AG04450 (cell line): ENCODE measurements at places on chromosomes 4 and X.

- DNase-seq: no peak
These were observed 156.5 kb downstream of the NHS start for GRCh38 chrX:17531500-17531899.

GRCh38 chr4:75542824-75543223 lies 13.0 kb upstream of the ODAPH start:
- peak; percentile 44 for DNase-seq

- DNase-seq: no peak
These were observed 452.9 kb downstream of the SPRY1 start for GRCh38 chr4:123849495-123849894.

DNA sequence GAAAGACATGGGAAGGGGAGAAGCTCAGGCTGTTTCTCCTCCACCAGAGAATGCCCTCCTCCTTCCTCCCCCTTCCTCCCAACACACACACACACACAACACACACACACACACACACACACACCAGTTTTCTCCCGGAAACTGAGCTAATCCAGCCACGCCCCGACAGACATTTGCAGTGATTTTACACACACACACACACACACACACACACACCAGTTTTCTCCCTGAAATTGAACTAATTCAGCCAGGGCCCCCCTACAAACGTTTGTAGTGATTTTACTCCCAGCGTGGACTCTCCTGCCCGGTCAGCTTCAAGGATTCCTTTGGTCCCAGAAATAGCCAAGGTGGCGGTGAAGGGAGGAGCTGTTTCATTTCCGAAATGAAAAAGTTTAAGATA lies 32.9 kb upstream of the STX18 start:
- no peak for DNase-seq

DNA sequence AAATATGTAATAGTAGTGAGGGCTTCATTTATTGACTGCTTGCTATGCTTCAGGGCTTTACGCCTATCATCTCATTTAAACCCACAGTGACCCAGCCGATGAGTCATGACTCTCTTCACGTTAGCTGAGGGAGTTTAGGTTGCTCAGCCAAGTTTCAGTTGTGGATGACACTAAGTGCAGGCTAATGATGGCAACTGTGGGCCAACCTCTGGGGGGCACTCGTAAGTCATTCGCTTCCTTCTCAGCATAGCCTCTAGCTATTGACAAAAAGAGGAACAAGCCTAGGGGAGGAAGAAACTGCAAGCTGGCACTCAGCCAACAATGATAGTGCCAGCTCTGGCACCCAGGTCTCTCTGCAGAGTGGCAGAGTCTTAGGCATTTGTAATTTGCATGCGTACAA lies 325.0 kb downstream of the ARHGAP10 start:
- DNase-seq: no peak

DNA sequence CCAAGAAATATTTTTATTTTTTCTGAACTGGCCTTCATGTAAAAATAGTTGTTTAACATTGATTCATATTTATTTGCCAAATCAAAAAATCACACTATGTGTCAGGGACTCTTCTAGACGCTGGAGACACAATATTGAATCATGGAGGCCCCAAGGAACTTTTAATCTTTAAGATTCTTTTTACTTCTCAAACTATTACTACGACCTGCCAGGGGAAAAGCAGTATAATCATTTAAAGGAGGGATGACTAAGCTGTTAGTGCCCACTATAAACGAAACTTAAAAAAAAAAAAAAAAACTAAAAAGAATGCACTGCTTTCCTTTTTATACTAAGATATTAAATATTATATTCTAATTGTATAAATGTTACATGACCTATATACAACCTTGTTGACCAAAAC lies 84.7 kb downstream of the PPA2 start:
- no peak for DNase-seq

DNA sequence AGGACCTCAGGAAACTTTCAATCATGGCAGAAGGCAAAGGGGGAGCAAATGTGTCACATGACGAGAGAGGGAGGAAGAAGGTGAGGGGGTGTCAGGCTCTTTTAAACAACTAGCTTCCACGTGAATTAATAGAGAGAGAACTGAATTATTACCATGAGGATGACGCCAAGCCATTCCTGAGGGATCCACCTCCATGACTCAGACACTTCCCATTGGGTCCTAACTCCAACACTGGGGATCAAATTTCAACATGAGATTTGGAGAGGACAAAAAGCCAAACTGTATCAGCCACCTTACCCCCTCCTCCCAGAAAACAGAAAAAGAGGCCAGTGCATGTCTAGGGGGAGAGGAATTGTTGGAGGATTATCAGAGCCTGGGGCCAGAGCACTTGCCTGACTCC lies 40.4 kb upstream of the LAS1L start:
- DNase-seq: no peak

GRCh38 chrX:101904996-101905395 lies 26.8 kb downstream of the ZMAT1 start:
- DNase-seq: no peak

DNA sequence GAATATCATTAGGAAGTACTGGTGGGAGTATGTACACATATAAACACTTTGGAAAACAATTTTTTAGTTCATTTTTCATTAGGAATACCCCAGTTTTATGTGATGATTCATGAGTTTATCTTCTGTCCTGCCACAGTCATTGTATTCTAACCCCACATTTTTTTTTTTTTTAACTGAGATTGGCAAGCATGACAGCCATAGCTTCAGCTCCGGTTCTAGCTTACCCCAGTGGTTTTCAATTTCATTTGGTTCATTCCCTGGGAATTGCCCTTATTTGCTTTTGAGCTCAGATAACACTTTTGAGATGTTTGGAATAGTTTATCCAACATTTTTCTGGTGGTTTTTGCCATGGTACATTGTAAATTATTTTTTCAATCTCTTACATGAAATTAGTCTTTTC lies 21.0 kb upstream of the FMR1 start:
- no peak for DNase-seq

DNA sequence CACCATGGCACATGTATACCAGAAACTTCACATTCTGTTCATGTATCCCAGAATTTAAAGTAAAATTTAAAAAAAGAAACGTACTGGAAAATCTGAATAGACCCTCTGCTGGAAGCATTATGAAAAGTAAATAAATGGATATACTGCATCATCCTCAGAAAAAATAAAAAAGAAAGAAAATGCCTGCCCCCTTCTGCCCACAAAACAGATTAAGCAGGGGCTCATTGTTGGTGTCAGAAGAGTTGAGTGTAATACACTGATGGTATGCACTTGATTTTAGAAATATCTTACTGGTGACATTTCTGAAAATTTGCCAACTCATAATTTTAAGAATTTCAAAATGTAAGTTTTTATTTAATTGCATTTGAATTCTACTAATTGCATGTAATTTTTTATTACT lies 77.8 kb downstream of the LRP2BP start:
- DNase-seq: no peak

DNA sequence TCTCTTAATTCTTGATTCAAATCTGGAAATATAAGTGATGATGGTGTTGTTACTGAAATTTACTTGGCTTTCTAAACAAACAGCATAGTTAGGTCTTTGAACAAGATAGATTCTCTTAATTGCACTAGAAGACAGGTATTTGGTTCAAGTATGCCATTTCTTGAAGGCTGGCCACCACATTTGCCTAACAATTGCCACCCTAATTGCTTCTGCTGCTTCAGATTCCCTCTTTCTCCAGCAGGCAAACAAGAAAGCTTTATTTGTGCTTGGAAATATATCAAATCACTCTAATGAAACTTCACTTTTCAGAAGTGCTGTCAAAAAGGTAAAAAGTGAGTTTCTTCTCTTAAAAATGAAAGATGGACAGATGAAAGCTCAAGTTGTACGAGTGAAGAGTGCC lies 418.6 kb downstream of the INPP4B start:
- DNase-seq: no peak

GRCh38 chr4:159395693-159396092 lies 292.8 kb downstream of the RAPGEF2 start:
- no peak for DNase-seq

GRCh38 chr4:79198951-79199587 lies 126.8 kb downstream of the NAA11 start:
- DNase-seq: no peak

- DNase-seq: no peak
These were observed 48.2 kb downstream of the STK26 start for GRCh38 chrX:132071254-132071653.

DNA sequence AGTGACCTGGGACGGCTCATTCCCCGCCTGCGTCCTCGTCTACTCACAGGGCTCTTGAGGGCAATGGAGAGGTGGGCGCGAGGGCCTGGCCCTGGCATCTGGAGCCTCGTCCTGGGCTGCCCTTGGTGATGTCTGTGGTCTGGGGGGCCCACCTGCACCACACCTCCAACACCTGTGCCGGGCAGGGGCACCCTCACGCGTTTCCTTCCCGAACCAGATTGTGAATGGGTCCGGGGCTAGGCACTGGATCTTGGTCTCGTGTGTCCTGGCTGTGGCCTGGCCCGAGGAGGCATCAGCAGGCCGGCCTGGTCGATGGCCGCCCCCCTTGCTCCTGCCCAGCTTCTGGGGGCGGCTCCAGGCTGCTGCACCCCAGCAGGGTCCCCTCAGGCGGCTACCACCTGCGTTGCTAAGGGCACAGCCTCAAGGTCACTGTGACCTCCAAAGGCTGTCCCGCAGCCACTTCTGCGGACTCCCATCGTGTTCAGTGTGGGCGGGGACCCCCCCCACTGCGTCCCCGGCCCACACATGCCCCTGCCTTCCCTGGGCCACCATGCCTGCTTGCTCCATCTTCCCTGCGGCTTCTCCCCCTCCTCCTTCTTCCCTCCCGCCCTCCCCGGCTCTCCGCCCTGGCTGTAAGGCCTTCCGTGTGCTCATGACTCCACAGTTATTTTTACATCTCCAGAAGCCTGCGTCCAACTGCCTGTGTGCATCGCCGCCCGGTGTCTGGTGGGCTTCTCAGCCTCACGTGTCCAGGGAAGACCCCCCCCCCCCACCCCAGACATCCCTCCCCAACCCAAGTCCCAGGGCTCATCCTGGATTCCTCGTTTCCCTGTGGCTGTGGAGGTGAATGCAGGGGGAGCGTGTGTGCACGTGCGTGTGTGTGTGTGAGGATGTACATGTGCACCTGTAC lies 3.8 kb downstream of the DOK7 start:
- DNase-seq: no peak

- no peak for DNase-seq
These were observed 172.5 kb downstream of the PPP3CA start for GRCh38 chr4:101174679-101175345.

- no peak for DNase-seq
These were observed 120.4 kb downstream of the ARAP2 start for GRCh38 chr4:36123906-36124305.

DNA sequence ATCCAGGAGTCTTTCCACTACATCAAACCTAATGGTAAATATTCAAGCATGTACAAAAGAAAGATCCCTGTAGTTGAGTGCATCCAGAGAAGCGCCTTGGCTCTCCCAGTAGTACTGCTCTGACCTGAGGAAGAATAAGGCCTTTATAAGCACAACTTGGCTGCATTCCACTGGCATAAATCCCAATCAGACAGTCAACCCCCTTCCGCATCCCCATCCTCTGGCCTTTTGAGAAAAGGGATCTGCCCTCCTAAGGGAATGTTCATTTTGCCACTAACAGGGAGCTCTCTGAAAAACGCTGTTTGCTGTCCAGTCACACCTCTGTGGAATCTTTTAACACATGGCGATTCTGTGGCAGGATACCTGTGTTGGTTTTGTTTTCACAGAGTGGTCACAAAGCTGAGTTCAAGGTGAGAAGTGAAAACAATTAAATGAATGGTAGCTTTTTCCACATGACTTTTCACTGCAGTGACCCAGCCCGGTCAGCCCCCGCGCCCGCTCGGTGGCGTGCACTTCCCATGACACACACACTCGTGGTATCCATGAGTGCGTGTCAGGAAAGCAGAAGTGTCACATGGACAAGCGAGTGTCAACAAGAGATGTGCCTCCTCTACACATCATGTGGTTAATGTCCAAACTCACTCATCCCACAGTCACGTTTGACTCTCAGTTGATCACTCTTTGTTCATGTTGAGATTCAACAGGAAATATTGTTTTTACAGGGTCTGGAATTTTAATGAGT lies 112.2 kb upstream of the ENPP6 start:
- no peak for DNase-seq

- DNase-seq: no peak
These were observed 8.7 kb downstream of the TIMP1 start for GRCh38 chrX:47590984-47591383.

DNA sequence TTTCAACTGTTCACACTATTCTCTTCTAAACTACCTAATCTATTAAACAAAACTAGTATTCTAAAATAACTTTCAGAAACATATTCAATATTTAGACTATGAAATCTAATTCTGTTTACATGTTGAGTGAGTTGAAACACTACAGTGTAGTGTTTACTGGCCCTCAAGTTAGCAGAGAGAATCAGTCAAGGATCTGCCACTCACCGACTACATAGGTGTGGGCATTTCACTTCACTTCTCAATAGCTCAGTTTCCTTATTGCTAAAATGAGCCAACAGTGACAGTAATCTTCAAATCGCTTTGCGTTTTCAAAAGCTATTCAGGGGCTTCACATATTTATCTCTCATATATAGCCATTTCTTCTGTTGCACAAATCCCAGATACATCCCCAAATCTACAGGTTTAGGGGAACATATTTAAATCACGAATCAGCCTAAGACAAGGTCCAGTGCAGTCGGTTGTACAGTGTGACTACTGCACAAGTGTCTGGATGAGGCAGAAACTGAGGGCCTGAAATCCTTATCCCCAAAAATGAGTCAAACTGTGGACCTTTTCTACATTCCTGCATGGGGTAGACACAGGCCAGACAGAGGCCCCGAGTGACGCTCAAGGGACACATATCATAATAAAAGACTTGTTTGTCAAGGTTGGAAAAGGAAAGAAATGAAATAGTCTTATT lies 129.8 kb downstream of the PPP3CA start:
- DNase-seq: no peak

DNA sequence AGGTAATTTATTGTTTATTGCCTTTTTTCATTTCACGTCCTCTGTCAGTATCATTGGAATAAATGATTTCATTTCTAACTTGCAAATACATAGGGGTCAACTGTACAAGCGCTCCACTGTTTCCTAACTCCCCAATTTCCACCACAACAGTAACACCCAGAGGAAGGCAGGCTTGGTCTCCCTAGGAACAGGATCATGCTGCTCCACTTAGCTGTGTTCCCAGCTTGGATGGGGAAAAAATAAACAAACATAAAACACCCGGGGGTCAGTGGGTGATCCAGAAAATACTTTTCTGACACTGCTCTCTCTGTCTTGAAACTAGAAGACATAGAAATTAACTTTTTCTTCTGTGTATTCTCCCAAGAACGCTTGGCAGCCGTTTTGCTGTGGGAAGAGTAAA lies 772.5 kb downstream of the TRIML1 start:
- DNase-seq: no peak
